Endothelial cell of umbilical vein (primary cell): ENCODE measurements at places on chromosomes 3 and 15. TPM values are rescaled to one million over a fixed set of nuclear protein-coding genes. Genes with fewer than 3 reads are reported as not detected.
A peak's percentile ranks its signal among the peaks of the same experiment; 100 is the strongest.

- peak; percentile 46 for DNase-seq
Observed at GRCh38 chr3:160163229-160163878, 61.9 kb upstream of the C3orf80 start.

DNA sequence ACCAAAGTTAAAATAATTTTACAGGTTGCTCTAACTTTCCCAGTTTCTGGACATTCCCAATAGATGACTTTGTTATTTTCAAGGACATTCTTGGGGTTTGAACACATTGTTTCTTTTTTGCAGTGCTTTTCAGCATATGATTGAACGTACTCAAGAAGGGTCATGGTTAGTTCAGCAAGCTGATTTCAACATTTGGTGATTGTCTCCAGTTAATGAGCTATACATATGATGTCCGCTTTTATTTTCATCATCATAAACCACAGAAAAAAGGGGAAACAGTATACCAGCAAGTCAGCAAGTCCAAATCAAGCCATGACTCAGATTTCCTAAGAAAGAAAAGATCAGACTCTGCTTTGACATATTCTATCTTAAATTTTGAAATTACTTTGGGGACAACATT, 69.4 kb downstream of the B3GALNT1 start:
- DNase-seq: peak; percentile 82

DNA sequence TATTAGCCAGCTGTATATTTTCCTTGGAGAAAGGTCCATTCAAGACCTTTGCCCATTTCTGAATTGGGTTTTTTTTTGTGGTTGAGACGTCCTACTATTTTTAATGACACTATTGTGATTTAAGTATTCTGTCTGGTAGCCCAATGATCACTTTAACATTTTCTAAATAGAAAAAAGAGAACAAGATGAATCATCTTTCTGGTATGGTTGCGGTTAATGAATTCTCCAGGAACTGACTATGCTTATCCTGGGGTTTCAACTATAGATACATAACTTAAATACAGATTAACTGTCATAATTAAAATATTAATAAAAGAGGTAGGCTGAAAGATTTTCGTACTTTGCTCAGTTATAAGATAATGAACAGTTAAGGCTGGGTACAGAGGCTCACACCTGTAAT, 51.9 kb downstream of the PBRM1 start:
- DNase-seq: no peak

DNA sequence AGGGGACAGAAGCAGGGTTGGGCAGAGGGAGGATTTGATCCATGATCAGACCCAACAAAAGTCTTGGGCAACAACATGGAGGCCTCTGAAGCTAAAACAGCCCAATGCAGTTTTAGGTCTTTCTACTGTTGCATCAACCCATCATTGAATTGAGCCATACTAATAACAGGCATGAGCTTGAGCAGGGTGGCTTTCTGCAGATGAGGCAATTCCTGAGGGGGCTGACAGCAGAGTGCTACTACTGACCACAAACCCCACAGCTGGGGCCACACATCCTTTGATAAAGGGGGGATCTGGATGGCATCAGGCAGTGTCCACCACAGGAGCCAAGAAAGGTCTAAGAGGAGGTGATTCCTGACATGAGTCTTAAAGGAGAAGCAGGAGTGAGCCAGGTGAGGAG, 517.0 kb upstream of the PPP2R3A start:
- DNase-seq: no peak

DNA sequence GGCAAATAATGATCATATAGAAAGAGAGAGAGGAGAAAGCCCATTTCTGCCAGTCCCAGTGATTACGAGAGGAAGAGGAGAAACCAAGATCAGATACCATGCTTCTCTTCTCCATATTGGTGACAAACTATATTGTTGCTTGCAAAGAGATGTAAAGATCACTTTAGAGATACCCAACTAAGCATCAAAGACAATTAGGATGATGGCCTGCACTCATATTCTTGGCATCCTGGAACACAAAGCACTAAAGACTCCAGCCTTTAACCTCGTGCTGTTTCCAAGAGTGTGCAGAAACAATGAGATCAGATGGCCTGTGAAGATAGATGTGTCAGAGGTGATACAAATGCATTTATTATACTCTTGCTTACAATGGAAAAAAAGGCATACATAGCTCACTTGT, 170.7 kb upstream of the TP63 start:
- DNase-seq: no peak

- peak; percentile 2 for DNase-seq
Observed at GRCh38 chr3:63753567-63753966, 65.5 kb upstream of the C3orf49 start.

DNA sequence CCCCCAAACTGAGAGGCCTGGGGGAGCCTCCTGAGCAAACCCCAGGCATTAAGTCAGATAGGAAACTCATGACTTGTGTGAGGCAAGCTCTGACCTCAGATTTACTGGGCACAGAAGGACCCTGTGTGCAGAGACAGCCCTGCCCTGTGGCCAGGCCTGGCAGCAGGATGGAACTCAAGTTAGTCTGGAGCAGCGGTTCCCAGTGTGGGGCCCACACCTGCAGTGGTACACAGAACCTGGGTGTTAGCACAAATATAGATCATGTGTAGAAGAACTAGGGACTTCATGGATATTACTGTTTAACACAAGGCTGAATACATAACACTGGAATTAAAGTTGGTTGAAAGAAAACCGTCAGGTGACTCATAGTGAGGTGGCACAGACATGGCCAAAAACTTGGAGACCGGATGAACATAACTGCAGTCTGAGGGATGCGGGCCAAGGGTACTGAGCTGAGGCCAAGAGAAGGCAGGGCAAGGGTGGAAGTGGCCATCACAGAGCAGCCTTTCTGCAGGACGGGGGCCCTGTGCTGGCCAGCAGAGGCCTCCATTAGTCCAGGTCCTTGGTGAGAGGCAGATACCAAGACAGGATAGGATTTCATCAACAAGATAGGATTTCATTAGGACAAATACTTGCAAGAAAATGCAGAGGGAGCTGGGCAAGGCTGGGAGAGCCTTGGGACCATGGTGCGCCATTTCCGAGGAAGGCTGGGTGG, 40.9 kb downstream of the IRAK2 start:
- peak; percentile 93 for DNase-seq

GRCh38 chr3:81003817-81004216, 757.6 kb downstream of the GBE1 start:
- DNase-seq: no peak

GRCh38 chr3:8218353-8218940, 283.2 kb upstream of the LMCD1 start:
- no peak for DNase-seq

GRCh38 chr3:10440684-10441083, 64.7 kb downstream of the ATP2B2 start:
- no peak for DNase-seq

- DNase-seq: no peak
Observed at GRCh38 chr3:43132870-43133636, 27.2 kb upstream of the POMGNT2 start.

DNA sequence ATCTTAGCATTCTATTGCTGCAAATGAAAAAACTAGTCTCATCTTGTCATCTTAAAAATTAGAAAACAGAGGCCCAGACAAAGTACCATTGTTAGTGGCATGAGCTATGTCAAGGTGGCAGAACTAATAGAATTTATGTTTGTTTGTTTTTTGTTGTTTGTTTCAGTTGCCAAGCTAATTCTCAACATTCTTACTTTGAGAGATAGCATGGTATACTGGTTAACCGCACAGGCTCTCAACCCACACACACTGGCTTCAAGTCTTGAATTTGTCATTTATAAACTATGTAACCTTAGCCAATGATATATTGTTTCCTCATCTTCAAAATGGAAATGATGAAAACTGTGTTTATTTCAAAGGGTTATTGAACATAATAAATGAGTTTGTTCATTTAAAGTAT, 367.6 kb upstream of the PLSCR5 start:
- no peak for DNase-seq

- no peak for DNase-seq
Observed at GRCh38 chr3:29853841-29854397, 573.0 kb downstream of the RBMS3 start.

GRCh38 chr3:15241341-15241740, 35.3 kb downstream of the CAPN7 start:
- DNase-seq: peak; percentile 40

The DNAJC13 gene
- 64.0 and 71.7 TPM in 2 replicates for total RNA-seq

The GABRB3 gene
- total RNA-seq: 0.85 TPM in 1 of 2 replicates, not detected in the other

The GPR15 gene
- not detected in 2 replicates for total RNA-seq

The GOLGA6A gene
- total RNA-seq: not detected in 2 replicates

The APBA2 gene
- 11.1 and 12.7 TPM in 2 replicates for total RNA-seq

The CHSY1 gene
- 47.0 and 50.8 TPM in 2 replicates for total RNA-seq

The CPN2 gene
- total RNA-seq: not detected in 2 replicates

The DNAJA4 gene
- total RNA-seq: 20.2 and 21.3 TPM in 2 replicates
